ENCODE measurements at places on chromosomes 2 and 18.
A peak's percentile ranks its signal among the peaks of the same experiment; 100 is the strongest.

DNA sequence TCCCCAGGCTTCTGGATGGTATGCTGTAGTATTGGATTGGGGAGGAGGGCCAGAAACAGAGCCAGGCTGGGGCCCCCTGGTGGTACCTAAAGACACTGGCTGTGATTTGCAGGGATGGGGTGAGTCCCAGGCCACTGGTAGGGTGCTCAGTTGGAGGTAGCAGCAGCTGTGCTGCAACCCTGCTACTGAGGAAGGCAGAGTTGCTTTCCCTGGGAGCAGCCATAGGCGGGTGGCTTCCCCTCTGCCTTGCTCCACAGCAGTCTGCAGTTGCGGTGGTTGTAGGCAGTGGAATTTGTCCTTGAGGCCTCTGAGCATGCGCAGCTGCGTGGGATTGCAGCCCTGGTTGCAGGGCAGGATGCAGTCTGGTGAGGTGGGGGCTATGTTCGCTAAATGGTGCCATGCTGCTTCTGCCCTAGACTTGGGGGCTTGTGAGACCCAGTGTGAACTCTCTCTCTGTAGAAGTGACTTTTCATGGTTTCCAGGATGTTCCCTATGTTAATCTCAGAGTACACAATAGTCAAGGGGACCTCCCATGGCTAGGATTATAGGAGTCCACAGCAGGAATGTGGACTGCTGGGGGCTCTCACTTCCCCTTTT lies 443.5 kb downstream of the XIRP2 start:
- no peak overlapping the region for H3K4me3 ChIP-seq
- H3K27ac ChIP-seq: peak overlapping the region; percentile 41
- DNase-seq: peak; percentile 96
- no peaks in the 10 kb centered on the region for H3K27me3 ChIP-seq

- H3K27me3 ChIP-seq: no peaks in the 10 kb centered on the region
- no peak overlapping the region for H3K4me3 ChIP-seq
- no peak for DNase-seq
Observed at GRCh38 chr2:233426619-233427342, 72.5 kb downstream of the DGKD start.

- peak; percentile 68 for DNase-seq
- peaks cover 1% of the 10 kb centered on the region for H3K4me1 ChIP-seq
- H3K27ac ChIP-seq: no peak overlapping the region
- H3K36me3 ChIP-seq: no peaks in the 10 kb centered on the region
- H3K4me3 ChIP-seq: no peak overlapping the region
Observed at GRCh38 chr2:165144315-165144714, 59.5 kb downstream of the SCN3A start.

- no peak for DNase-seq
- H3K27me3 ChIP-seq: no peaks in the 10 kb centered on the region
- H3K36me3 ChIP-seq: peaks cover 7% of the 10 kb centered on the region
- no peak overlapping the region for H3K27ac ChIP-seq
- no peaks in the 10 kb centered on the region for H3K4me1 ChIP-seq
Observed at GRCh38 chr18:76928179-76928868, 106.0 kb downstream of the ZNF236 start.

DNA sequence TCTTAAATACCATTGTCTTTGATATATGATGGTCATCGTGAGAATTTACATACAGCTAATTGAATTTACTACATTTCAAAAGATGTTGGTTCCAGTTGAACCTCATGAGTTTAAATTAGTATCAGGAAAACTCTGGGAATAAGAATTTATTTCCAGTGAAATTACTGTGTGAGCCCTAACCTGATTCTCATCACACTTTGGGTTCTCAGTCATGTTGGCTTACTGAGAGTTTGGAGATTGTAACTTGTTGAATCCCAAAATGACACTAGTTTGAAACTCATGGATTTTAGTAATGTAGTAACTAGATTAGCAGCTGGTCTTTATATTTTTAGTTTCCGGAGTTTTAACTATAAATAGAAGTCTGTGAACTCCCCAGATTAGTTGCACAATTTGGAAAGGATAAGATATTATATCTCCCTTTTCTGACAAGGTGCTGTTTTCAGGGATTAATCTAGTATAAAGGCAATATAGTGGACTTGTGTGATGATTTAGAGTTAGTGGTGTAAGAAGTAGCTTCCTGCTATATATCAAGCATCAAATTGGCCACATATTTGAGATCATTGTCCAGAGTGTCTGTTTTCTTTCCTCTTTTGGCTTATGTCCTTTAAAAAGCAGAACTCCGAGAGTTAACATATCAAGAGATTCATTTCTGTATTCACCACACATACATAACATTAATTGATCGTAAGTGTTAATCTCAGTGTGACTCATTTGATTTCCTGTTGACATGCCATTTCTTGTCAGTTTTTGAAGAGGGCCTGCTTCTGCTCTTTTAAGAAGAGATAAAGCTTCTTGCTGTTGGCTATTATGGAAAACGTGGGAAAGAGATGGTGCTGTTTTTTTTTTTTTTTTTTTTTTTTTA lies 15.7 kb downstream of the NDUFV2 start:
- no peaks in the 10 kb centered on the region for H3K36me3 ChIP-seq
- H3K27me3 ChIP-seq: no peaks in the 10 kb centered on the region

DNA sequence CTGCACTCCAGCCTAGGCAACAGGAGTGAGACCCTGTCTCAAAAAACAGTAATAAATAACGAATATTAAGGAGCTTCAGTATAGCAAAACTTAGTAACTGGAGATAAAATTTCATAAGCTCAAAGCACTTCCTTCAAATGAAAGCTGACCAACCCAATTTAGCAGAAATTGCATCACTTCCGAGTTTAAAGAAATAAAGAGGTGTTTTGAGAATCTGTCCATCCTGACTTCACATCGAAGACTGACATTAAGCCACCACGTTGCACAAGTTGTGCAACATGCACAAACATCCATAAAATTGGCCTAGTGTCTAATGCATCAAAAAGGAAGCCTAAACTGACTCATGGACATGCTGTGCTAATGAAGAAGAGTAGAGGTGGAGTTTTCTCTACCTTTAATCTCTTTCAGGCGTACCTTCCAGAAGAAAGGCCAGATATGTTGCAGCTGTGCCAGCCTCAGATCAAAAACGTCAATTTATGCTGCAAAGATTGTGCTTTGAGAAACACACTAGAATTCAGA lies 7.7 kb upstream of the DSG3 start:
- no peak for DNase-seq
- no peaks in the 10 kb centered on the region for H3K27me3 ChIP-seq
- no peak overlapping the region for H3K27ac ChIP-seq
- H3K36me3 ChIP-seq: no peaks in the 10 kb centered on the region
- H3K4me1 ChIP-seq: no peaks in the 10 kb centered on the region

- no peak overlapping the region for H3K4me3 ChIP-seq
- H3K27me3 ChIP-seq: no peaks in the 10 kb centered on the region
- H3K36me3 ChIP-seq: no peaks in the 10 kb centered on the region
Observed at GRCh38 chr18:79588636-79589481, 90.7 kb upstream of the CTDP1 start.

DNA sequence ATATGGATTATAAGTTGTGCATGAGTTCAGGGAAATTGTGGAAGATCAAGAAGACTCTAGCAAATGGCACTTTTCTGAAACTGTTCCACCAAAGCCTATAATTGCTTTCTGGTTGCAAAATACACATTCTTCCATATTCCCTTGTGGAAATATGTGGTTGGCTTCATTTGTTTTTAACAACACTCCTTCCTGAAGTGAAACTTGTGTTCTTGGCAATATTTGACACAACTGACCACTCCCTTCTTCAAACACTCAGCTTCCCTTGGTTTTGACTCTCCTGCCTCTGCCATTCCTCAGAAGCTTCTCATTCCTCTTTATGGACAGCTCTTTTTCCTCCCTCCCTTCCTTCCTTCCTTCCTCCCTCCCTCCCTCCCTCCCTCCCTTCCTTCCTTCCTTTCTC lies 192.3 kb downstream of the PMAIP1 start:
- no peaks in the 10 kb centered on the region for H3K36me3 ChIP-seq
- no peaks in the 10 kb centered on the region for H3K27me3 ChIP-seq
- no peak overlapping the region for H3K4me3 ChIP-seq
- H3K27ac ChIP-seq: no peak overlapping the region
- DNase-seq: no peak

DNA sequence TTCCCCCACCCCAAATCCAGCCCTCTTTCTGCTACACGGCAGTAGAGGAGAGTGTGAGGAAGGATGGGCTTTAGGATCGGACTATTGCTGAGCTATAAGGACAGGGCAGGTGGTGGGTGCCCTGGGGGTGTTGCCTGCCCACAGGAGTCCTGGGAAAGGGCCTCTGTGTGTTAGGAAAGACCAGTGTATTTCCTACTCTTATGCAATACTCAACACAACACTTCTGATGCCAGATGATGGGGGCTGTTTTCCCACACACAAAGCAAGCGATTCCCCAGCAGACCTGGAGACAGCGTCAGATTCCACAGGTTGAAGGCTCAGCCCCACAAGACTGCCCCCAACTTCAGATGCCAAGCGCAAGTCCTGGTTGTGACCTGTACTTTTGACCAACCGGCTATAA lies 91.0 kb upstream of the LCLAT1 start:
- H3K36me3 ChIP-seq: no peaks in the 10 kb centered on the region
- H3K4me1 ChIP-seq: peaks cover 7% of the 10 kb centered on the region
- no peak for DNase-seq
- H3K4me3 ChIP-seq: no peak overlapping the region

- no peaks in the 10 kb centered on the region for H3K27me3 ChIP-seq
- H3K27ac ChIP-seq: no peak overlapping the region
- no peaks in the 10 kb centered on the region for H3K4me1 ChIP-seq
- DNase-seq: no peak
Observed at GRCh38 chr2:126219081-126219480, 436.9 kb upstream of the GYPC start.

DNA sequence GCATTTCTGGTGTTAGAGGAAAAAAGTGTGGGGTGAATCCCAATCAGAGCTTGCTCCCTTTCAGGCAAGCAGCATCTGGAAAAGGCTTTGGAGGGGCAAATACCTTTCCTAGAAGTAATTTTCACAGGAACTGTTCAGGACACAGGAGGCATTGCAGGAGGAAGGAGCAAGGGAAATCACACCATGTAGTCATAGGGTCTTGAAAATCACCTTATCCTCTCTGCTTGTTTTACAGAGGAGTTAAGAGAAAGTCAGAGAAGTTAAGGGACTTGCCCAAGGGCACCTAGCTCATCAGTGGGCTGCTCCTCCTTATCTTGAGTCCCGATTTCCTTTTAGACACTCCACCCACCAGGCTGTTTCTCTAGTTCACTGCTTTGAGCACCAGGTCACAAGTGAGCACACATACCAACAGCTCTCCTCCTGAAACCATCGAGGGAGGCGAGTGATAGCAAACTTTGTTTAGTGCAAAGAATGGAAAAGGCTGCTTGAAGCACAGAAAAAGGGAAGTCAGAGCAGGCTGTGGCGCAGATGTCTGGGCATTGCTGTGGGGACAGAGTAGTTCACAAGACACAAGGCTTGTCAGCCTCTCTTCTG lies 89.2 kb upstream of the CXCR4 start:
- no peaks in the 10 kb centered on the region for H3K27me3 ChIP-seq
- DNase-seq: no peak
- no peak overlapping the region for H3K4me3 ChIP-seq
- H3K4me1 ChIP-seq: peaks cover 4% of the 10 kb centered on the region

DNA sequence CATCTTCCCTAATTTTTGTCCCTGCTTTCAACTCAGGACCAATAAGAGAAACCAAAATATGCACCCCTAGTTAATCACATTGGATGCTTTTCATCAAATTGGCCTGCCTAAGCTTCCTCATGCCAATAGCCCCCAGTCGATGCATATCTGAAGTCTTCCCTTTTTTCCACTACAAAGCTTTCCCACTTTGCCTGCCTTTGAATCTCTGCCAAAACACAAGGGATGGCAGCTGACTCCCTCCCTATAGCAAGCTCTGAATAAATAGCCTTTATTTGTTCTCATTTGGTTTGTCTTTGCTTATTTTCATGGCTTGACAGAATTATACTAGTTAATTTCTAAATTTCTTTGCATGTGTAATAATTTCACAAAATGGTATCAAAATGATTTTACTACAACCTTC lies 621.2 kb downstream of the MBD2 start:
- H3K4me1 ChIP-seq: no peaks in the 10 kb centered on the region
- no peak for DNase-seq
- H3K36me3 ChIP-seq: no peaks in the 10 kb centered on the region
- H3K27me3 ChIP-seq: no peaks in the 10 kb centered on the region

- H3K4me1 ChIP-seq: peaks cover 2% of the 10 kb centered on the region
- no peaks in the 10 kb centered on the region for H3K27me3 ChIP-seq
- no peak overlapping the region for H3K4me3 ChIP-seq
- no peak overlapping the region for H3K27ac ChIP-seq
- no peaks in the 10 kb centered on the region for H3K36me3 ChIP-seq
- peak; percentile 46 for DNase-seq
Observed at GRCh38 chr18:5414546-5414945, 119.0 kb upstream of the ZBTB14 start.

DNA sequence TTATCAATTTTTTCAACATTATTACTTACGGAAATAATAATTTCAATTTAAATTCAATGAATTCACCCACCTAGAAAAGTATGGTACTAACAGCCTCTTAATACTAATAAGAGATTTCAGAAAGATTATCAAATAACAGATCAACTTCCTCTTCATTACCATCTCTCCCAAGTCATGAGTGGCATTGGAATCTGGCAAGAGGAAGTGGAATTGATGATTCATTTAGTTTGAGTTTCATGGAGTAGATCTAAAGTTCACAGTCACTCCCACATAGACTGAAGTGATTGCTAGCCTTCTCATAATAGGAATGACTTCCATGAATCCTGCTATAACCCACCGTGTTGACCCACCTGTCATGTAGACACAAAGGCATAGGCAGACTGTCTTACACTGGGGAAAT lies 77.7 kb upstream of the WDR75 start:
- H3K4me3 ChIP-seq: no peak overlapping the region
- H3K36me3 ChIP-seq: no peaks in the 10 kb centered on the region
- no peaks in the 10 kb centered on the region for H3K27me3 ChIP-seq
- no peak overlapping the region for H3K27ac ChIP-seq

GRCh38 chr2:3409627-3410170 lies 30.2 kb downstream of the TRAPPC12 start:
- no peaks in the 10 kb centered on the region for H3K4me1 ChIP-seq
- H3K4me3 ChIP-seq: no peak overlapping the region
- H3K27me3 ChIP-seq: no peaks in the 10 kb centered on the region

- H3K4me1 ChIP-seq: no peaks in the 10 kb centered on the region
- H3K36me3 ChIP-seq: no peaks in the 10 kb centered on the region
- H3K27ac ChIP-seq: no peak overlapping the region
- no peak for DNase-seq
- no peak overlapping the region for H3K4me3 ChIP-seq
Observed at GRCh38 chr18:69843015-69843414, 104.7 kb downstream of the CD226 start.

GRCh38 chr2:127188797-127189196 lies 31.3 kb downstream of the CYP27C1 start:
- H3K4me1 ChIP-seq: no peaks in the 10 kb centered on the region
- H3K36me3 ChIP-seq: no peaks in the 10 kb centered on the region
- H3K27ac ChIP-seq: no peak overlapping the region
- no peak for DNase-seq

- no peaks in the 10 kb centered on the region for H3K4me1 ChIP-seq
- H3K27ac ChIP-seq: no peak overlapping the region
- H3K36me3 ChIP-seq: no peaks in the 10 kb centered on the region
- H3K27me3 ChIP-seq: no peaks in the 10 kb centered on the region
Observed at GRCh38 chr18:67926929-67927864, 410.7 kb upstream of the DSEL start.
